ENCODE measurements at places on chromosomes 11 and 22. TPM values are rescaled to one million over a fixed set of nuclear protein-coding genes. Genes with fewer than 3 reads are reported as not detected.

BAIAP2L2 gene
- total RNA-seq: 4.9 TPM

DNA sequence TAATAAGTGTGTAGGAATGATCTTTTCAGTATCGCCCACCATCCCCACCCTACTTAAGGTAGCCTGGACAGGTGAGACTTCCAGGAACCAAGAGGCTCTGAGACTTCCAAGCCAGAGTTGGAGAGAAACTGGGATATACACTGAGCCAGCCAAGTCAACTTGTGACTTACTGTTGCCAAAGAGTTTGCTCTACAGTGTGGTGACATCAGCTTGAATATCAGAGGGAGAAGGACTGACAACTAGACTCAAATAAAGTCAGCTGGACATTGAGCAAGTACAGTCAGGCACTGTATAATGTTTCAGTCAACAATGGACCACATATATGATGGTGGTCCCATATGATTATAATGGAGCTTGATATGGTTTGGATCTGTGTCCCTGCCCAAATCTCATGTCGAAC lies 1.2 kb upstream of the MMP10 start:
- no peak for DNase-seq

- DNase-seq: no peak
These were observed 12.6 kb upstream of the UCP2 start for GRCh38 chr11:73995247-73995646.

- no peak for DNase-seq
These were observed 37.0 kb downstream of the B3GAT1 start for GRCh38 chr11:134374891-134375550.

DNA sequence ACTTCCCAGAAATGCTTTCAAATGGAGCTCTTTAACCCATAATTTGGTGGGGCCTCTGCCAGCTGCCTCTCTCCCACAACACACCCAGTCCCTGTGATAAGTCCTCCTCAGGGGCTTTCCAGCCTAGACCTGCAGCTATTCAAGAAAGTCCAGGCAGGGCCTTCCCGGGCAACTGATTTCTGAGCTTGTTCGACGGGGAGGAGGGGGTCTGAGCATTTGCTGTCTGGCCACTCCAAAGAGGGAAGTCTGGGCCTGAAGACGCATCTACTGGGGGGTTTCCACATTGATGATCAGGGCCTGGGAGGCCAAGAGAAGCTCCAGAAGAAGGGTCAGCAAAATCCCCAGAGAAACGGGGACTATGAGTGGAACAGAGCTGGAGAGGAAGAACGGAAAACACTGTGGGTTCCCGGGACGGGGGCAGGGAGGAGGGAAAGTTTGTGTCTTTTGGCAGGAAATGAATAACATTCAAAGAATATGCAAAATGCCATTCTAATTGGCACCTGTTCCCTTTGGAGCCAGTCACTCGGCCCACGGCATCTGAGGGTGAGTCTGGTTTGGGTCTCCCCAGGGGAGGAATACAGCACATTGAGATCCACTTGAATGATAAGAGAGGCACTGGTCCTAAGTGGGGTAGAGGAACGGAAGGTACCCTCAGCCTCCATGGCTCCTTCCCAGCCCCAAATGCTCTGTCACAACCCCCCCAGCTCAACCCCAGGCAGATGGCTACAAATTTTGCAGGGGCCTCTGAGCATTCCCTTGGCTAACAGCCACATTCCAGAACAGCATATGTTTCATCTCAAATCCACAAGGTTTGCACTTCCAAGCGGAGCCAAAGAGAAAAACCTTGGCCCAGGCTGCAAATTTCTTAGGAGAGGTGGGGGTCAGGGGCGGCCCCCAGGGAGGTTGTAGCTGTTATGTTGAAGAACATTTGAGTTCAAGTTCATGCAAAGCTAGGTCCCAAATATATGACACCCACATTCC lies 72.0 kb downstream of the RPUSD4 start:
- DNase-seq: no peak

DNA sequence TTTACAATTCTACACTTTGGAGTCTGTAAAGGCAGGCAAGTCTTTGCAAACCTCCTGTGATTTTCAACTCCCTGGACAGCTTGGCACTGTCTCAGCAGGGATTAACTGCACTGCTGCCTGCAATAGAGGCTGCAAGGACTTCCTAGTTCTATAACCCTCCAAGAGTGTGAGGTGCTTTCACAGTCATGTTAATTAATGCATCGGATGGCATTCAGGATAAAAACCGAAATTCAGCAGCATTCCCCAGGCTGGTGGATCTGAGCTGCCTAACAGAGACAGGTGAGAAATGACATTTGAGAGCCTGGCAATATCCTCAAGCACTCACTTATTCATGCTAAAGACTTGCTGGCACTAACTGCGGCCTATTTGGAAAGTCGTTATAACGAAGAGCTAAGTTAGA lies 85.0 kb downstream of the LARGE1 start:
- no peak for DNase-seq

- DNase-seq: no peak
These were observed 44.2 kb upstream of the SMTN start for GRCh38 chr22:31036671-31037550.

Measured in Caco-2 (cell line).